Stimulated activated CD4-positive, alpha-beta T cell treated with anti-CD3 and anti-CD28 coated beads, TNF-alpha, amount 100 ng/mL, for 1 hour (primary cell): ENCODE measurements at places on chromosomes 5 and 9.

DNA sequence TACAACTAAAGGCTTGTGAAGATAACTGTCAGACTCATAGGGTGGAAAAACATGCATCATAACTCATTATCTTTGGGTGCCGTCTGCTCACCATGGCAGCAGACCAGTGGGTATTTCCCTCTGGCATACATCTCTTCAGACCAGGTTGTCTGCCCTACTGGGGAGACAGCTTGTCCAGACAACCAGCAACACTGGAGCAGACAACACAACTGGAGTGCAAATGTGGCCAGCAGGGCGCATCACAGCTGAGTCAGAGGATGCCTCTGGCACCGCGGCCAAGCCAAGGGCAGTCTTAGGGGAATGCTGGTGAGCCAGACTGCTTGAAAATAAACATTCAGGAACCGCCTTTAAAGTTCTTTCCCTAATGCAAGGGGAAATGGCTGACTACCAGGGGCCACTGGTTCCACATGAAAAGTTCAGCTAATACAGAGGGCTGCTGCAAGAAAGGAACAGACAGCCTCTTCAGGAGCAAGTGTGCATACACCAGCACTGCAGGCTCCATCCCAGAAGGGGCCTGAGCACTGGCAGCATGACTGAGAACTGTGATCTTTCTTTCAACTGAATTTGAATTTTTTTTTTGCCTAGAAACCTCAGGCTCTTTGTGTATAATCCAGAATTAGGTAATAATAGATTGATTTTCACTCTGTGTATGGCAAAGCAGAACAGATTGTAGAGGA is 77.3 kb downstream of the MAMDC2 start:
- DNase-seq = no peak

GRCh38 chr5:56064984-56065383 is 70.2 kb upstream of the IL6ST start:
- no peak for DNase-seq

DNA sequence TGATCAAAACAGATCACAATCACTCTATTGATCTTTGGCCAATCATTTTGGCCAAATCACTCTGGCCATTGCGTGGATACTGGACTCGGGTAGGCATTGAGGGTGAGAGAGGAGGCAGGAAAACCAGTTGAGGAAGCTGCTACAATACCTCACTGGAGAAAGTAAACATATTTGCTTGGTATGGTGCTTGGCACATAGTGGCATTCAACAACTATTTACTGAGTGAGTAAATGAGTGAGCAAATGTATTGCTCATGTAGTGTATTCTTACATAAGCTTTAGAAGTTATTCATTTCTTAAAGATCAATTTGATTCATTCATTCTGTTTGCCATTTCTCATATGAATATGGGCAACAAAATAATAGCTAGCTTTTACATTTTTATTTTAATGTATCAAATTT is 4.0 kb upstream of the DEPDC1B start:
- DNase-seq = no peak

- DNase-seq = no peak
Observed at GRCh38 chr9:90637626-90638025, 5.0 kb downstream of the DIRAS2 start.

- DNase-seq = no peak
Observed at GRCh38 chr9:71692337-71692736, 76.0 kb downstream of the CEMIP2 start.

DNA sequence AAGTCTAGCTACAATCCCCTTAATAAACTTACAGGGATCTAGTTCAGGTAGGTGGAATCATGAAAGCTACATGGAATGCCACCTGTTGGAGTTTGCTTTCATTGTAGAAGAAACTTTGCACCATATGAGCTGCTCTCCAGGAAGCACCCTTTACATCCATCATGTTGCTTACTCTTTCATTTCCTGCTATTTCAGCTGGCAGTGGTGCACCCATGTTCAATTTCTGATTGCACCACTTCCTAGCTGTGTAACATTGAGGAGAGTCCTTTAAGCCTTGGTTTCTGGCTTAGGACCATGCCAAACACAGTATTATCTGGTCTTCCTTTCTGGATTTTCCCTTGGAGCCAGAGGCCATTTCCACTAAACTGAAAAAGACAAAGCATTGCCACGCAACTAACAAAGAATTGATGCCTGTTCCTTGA is 123.3 kb upstream of the SLC12A2 start:
- no peak for DNase-seq

DNA sequence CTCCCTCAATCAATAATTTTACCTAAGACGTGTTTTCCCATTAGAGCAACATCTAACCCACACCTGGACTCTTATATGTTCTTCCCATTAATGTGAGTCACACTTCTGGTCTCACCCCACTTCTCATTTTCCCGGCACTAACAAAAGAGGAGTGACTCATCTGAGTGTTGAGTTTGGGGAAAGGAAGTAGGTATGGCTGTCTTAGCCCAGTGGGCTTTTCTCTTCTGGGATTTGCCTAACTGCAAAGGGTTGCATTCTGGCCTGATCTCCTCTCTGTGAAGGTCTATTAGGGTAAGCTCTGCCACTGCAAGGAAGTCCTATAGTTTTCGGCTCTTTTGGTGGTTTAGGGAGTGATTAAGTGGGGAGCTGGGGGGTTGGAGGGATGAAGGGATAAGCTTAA is 195.6 kb downstream of the KIAA0825 start:
- no peak for DNase-seq

DNA sequence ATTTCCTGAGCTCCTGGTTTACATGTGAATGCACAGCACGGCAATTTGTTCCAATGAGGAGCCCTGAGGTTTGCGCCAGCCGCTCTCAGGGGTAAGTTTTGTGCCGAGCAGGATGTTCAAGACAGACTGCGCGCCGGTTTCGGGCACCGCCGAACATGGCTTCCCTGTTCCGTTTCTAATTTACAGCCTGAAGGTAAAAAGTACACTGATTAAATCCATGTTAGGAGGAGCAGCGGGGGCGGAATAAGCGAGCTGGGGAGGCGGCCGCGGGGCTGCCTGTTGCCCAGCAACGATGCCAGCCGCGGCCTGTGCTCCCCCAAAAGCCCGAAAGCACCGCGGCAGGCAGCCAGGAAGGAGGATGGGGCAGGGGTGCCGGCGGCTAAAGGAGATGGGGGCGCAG is 6.4 kb downstream of the SOWAHA start:
- no peak for DNase-seq

- DNase-seq = no peak
Observed at GRCh38 chr9:70390933-70391341, 23.5 kb downstream of the KLF9 start.

- no peak for DNase-seq
Observed at GRCh38 chr5:168176251-168176650, 115.2 kb upstream of the WWC1 start.

DNA sequence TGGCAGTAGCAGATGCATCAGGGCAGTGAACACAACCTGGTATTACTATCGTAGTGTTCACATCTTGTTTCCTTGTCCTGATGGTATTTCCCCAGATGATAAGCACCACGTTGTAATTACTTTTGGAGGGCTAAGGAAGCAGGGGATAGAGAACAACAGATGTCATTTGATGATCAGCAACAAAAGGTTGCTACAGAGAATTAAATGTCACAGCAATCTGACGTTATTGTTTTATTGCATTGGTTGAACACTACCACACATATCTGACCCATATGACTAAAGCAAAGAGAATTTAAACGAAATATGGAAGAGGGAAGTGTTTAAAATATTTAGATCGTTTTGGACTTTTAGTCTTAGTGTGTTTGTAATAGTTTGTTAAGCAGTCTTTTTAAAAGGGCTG is 408.3 kb downstream of the SH3GL2 start:
- DNase-seq = no peak

- no peak for DNase-seq
Observed at GRCh38 chr5:35660451-35660850, 42.8 kb downstream of the SPEF2 start.

DNA sequence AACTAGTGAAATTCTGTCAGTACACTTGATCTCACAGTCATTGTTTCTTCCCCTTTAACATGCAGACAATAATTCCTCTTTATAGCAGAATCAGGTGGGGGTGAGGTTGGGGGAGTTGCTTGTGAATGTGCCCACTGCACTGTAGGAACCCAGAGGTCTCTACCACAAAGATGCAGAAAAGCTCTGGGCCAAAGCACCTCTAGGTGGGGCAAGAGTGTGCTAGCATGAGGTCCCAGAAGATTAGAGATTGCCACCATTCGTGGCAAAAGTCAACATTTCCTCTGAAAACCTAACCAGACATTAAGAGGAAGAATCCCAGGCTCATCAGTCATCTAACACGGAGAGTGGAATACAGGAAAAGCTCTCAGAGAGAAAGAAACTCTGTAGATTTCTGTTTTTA is 74.5 kb downstream of the PTCD2 start:
- no peak for DNase-seq
